ENCODE measurements at places on chromosomes 2 and 18. TPM values are rescaled to one million over a fixed set of nuclear protein-coding genes. Genes with fewer than 3 reads are reported as not detected.
A peak's percentile ranks its signal among the peaks of the same experiment; 100 is the strongest.

GRCh38 chr2:58146707-58147106 lies 94.4 kb downstream of the FANCL start:
- peak; percentile 68 for DNase-seq

- DNase-seq: no peak
Measured at GRCh38 chr2:147468349-147468748, 376.5 kb upstream of the ACVR2A start.

- no peak for DNase-seq
Measured at GRCh38 chr2:231323316-231323715, 72.2 kb upstream of the B3GNT7 start.

- no peak for DNase-seq
Measured at GRCh38 chr18:23882616-23883276, 131.8 kb upstream of the TTC39C start.

- no peak for DNase-seq
Measured at GRCh38 chr2:41719756-41720155, 328.1 kb upstream of the PKDCC start.

- DNase-seq: peak; percentile 82
Measured at GRCh38 chr2:23411752-23412431, 26.9 kb downstream of the KLHL29 start.

DNA sequence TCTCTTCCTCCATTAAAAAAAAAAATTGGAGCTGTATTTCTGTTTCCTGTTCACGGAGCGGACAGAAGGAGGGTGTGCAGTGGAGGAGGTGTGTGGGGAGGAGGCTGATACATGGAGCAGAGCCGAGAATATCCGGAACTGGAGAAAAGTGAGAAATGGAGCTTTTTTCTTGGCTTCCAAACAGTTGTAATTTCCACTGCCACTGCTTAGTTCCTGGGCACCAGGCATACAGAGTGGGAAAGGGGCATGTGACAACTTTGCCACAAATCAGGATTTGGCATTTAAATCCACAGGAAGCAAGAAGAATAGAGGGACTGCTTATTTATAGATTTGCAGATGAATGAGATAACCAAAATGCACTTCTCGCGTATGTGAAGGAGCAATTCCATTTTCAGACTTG lies 71.2 kb downstream of the BCL11A start:
- no peak for DNase-seq

- no peak for DNase-seq
Measured at GRCh38 chr2:65340898-65341681, 91.3 kb downstream of the SPRED2 start.

DNA sequence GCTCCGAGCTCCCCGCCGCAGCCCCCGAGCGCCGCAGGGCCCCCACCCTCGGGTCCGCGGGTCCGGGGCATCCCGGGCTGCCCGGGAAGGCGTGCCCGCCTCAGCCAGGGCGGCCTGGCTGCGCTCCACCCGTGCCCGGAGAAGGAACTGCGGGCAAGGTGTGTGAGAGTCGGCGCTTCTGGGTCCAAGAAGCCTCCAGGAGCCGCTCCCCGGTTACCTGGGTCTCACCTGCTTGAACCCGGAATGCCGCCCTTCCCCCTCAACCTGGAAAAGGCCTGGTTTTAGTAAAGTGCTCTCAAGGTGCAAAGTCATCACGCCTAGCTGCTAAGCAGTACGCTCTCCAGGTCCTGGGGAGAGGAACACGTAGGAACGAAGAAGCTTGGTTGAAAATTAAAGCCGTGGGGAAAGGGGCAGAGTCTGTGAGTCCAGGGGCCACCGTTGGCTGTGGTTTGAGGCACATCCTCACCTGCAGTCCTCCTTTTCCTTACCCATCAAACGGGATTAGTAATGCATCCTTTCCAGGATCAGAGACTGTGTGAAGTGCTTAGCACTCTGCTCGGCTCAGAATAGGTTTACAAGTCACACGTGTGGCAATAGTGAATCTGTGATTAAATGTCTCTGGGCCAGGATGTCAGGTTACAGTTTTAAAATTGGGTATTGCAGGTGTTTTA lies 1.2 kb downstream of the ASAP2 start:
- DNase-seq: peak; percentile 53

- peak; percentile 95 for DNase-seq
Measured at GRCh38 chr18:65659912-65660311, 90.9 kb upstream of the CDH7 start.

GRCh38 chr2:47190188-47190881 lies 35.2 kb upstream of the STPG4 start:
- DNase-seq: peak; percentile 81

GRCh38 chr2:182393270-182393760 lies 33.5 kb downstream of the PDE1A start:
- no peak for DNase-seq

GRCh38 chr2:29841386-29842004 lies 79.9 kb downstream of the ALK start:
- peak; percentile 59 for DNase-seq

DNA sequence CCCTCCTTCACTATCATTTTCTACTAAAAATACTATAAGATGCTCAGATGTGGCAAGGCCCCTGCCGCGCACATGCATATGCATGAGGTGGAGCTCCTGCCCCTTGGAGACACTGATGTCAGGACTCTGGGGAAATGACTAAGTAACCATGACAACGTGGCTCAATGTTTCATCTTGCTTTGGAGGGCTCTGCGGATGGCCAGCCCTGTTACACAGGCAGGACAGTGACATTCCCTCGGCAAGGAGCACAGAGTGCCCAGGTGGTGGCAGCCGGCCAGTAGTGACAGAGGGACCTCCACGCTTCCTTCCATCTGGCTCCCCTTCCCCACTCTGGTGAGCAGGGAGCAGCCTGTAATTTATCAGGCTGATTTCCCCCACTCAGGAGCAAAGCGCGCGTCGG lies 364.1 kb downstream of the SS18 start:
- no peak for DNase-seq

DNA sequence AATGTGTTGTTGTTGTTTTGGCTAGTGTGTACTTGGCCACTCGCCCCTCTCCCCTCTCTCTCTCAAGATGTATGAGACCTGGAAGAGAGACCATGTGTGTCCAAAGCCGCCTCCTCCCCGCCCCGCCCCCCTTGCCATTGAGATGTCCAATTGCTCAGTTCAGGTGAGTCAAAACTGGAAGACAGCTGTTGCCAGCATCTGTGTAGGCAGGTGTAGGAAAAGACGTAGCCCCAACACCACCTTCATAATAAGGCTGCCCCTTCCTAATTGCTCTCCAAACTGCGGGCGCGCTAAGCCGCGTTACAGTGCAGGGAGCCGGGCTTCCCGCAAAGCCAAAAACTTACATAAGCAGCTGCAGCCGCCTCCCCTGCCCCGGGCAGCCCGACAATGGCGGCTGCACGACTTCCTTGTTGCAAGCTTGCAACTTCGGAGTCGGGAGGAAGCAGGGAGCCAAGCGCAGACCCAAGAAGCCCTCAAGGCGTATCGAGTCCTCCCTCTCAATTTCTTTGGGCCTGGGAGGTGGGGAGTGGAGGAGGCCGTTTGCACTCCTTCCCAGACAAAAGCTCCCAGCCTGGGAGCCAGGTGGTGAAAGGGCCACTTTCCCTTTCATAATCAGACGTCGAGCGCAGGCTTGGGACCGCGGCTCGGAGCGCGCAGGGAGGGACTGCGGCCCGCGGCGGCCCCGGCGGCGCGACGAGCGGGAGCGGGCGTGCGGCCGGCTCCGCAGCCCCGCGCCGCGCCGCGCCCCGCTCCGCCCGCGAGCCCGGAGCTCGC lies 882 bp downstream of the ZBTB14 start:
- DNase-seq: peak; percentile 46

GRCh38 chr18:46677611-46678010 lies 20.6 kb upstream of the LOXHD1 start:
- DNase-seq: peak; percentile 1

DNA sequence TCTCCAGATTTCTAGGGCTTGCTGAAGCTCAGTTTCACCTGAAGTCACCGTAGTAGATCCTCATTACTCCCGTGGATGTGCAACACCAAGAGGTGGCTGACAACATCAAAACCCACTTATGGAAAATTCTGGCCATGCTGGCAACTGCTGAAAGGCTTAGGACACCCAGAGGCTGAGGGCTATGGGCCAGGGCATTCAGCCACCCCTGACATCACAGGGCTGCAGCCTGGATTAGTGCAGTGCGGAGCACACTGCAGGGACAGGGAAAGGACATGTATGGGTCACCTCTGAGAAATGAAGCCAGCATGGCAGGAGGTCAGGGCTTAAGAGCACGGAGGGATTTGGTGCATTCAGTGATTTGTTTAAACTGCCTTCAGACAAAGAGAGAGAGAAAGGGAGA lies 300.6 kb downstream of the TDRD15 start:
- DNase-seq: no peak

GRCh38 chr2:181374781-181375675 lies 82.2 kb upstream of the ITGA4 start:
- DNase-seq: no peak

GRCh38 chr2:204172145-204172600 lies 235.6 kb downstream of the ICOS start:
- no peak for DNase-seq

GRCh38 chr18:41338341-41338740 lies 616.7 kb upstream of the PIK3C3 start:
- DNase-seq: no peak

DNA sequence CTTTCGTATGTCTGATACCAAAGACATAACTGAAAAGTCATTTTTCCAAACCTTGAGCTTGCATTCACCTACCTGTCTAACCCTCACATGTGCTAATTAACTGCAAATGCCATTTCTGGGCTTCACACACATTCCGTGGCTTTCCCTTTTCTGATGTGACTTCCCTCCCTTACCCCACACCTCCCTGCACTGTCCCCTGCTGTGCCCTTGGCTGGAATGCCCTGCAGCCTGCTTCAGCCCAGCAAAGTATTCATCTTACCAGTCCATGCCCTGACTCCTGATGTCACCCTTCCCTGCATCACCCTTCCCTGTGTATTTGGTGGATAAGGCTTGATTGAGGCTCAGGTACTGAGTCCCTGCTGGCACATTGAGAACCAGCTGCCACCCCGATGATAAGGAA lies 12.2 kb downstream of the RETSAT start:
- DNase-seq: no peak

DNA sequence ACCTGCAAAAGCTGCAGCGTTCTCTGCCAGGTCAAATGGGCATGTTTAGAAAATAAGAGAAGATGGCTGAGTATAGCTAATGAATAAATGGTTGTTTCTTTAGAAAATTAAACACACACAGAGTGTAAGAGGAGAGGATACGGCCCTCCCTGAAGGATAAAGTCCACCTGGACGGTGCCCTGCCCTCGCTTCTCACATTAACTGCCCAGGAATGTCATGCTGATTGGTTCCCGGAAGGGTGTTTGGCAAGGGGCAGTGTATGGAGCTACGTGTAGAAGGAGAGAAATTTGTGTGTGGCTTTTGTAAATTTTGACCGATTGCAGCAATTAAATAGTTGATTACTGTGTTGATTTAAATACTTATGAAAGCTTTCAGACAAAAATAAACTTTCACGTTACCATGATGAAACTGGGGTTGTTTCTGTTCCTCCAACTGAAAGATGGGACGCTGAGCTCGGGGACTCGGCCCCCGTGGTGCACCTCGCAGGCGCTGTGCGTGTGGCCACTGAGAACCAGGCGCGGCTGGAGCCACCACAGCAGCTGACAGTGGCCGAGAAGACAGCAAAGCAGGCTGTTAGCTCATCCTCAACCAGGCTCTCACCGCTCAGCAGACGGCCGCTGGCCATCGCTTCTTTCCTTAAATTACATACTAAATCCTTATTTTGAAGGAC lies 22.7 kb downstream of the MPPE1 start:
- no peak for DNase-seq

DNA sequence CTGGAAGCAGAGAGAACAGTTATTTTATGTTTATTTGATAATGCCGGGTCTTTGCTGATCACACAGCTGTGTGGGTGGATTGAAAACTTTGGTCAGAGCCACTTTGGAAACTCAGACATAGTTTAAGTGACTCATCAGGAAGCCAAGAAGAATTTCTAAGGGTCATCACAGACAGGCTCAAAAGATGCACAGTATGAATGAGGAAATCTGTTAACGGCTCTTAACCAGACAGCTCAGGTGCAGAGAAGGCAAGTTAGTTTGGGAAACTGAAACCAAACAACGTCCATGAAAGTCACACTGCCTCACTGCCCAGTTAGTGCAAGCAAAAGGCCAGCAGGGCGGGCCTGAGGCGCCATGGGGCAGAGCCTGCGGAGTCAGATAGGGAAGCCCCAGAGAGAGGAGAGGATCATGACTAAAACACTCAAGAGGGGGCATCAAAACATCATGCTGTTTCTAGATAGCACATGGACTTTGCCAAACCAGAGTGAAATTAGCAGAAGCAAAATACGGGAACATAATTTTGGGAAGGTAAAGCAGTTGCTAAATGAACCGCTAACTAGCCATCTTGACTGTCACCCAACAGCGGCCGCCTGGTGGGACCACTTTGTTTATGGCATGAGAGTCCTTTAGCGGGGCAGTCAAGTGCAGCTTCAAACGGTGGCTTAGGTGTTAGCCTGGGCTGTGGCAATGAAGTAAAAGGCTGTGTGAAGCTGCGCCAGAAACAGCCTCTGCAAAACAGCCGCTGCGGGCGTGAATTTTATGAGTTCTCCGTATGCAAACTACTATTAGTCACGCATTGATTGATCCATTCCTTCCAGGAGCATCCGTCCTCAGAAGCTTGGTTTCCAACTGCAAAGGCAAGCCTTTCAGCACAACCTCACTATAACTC lies 101.2 kb downstream of the KCTD18 start:
- peak; percentile 87 for DNase-seq

- no peak for DNase-seq
Measured at GRCh38 chr2:96163768-96164429, 18.7 kb upstream of the DUSP2 start.

DNA sequence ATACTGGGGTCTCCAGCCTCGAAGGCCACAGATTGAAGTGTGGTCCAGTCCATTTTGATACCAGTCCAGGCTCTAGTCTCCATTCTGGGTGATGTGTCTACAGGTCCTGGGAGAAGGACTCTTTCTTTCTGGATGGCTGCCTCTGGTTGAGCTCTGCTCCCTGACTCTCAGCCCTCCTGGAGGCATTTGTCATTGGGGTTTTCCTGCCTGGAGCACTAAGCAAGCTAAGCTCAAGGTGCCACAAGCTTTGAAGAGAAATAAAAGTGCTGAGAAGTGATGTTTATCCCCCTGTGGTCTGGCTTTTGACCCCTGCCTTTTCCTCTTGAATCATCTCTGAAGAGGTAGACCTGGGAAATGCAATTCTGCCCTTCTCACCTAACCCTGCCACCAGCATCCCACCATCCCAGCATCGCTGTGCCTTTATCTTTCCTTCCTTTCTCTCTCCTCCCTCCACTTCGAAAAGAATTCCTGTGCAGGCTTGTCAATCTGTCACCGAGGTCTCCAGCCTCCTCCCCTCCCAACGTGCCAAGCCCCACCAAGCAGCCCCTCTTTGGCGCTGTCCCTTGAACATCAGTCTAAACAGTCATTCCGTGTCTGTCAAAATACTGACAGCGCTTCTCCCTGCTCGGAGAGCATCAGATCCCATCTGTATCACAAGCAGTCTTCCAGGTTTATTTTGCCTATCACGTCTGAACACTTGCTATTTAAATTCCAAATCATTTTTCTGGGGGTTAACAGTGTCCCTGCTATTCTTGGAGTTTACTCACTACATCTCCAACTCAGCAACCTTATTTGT lies 334.6 kb upstream of the SLC14A2 start:
- DNase-seq: no peak

OSR1 gene
- 30.6 TPM for total RNA-seq

MAP3K19 gene
- not detected for total RNA-seq

CCNT2 gene
- total RNA-seq: 16.2 TPM

CD207 gene
- total RNA-seq: not detected

PIEZO2 gene
- not detected for total RNA-seq

UGT1A10 gene
- not detected for total RNA-seq

SLC30A3 gene
- total RNA-seq: not detected

SCN3A gene
- 0.12 TPM for total RNA-seq

IL1RL1 gene
- 4.9 TPM for total RNA-seq

CNNM4 gene
- total RNA-seq: 12.5 TPM

GLI2 gene
- 30.3 TPM for total RNA-seq

All from PC-3 (cell line).